ENCODE measurements at places on chromosomes 4 and X.

- DNase-seq = peak; percentile 59
These were observed 298.2 kb upstream of the ARSJ start for GRCh38 chr4:114277690-114278089.

- DNase-seq = no peak
These were observed 209.0 kb downstream of the NPNT start for GRCh38 chr4:106104276-106104675.

DNA sequence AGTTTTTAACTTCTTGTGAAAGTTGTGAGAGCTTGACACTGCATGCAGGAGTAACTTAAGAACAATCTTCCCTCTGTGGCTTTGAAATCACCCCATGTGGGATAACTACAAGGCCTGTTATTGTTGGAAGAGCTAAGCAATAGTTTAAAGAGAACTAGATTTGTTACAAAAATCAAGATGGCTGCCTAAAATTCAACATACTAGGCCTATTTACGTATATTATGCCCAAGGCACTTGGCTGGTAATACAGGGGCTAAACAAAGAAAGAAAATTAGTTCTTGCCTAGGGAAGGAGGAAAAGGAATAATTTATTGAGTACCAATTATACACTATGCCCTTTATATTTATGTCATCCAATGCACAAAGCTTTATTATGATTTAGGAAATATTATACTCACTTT, 36.1 kb downstream of the DMD start:
- no peak for DNase-seq

- DNase-seq = no peak
These were observed 169.9 kb downstream of the BANK1 start for GRCh38 chr4:101960431-101960830.

- DNase-seq = no peak
These were observed 33.5 kb downstream of the ARHGEF9 start for GRCh38 chrX:63751481-63751880.

DNA sequence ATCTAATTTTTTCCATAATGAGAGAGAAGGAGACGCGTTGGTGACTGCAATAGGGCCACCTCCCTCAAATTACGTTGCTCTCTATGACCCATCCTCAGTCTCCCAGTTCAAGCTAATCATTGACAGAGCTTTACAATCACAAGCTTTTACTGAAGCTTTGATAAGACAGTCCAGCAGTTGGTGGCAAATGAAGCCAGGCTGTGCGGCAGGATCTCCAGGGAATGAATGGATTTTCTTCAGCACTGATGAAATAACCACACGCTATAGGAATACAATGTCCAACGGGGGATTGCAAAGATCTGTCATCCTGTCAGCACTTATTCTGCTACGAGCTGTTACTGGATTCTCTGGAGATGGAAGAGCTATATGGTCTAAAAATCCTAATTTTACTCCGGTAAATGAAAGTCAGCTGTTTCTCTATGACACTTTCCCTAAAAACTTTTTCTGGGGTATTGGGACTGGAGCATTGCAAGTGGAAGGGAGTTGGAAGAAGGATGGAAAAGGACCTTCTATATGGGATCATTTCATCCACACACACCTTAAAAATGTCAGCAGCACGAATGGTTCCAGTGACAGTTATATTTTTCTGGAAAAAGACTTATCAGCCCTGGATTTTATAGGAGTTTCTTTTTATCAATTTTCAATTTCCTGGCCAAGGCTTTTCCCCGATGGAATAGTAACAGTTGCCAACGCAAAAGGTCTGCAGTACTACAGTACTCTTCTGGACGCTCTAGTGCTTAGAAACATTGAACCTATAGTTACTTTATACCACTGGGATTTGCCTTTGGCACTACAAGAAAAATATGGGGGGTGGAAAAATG, at the start of gene KLB:
TSS of gene KLB (plus strand) at position 168 of the 821 bp plus-strand sequence. CDS start at position 188, 20 bp downstream.
- peak; percentile 49 for DNase-seq
